Fibroblast of lung (primary cell): ENCODE measurements at places on chromosomes 12 and 14. TPM values are rescaled to one million over a fixed set of nuclear protein-coding genes. Genes with fewer than 3 reads are reported as not detected.

DNA sequence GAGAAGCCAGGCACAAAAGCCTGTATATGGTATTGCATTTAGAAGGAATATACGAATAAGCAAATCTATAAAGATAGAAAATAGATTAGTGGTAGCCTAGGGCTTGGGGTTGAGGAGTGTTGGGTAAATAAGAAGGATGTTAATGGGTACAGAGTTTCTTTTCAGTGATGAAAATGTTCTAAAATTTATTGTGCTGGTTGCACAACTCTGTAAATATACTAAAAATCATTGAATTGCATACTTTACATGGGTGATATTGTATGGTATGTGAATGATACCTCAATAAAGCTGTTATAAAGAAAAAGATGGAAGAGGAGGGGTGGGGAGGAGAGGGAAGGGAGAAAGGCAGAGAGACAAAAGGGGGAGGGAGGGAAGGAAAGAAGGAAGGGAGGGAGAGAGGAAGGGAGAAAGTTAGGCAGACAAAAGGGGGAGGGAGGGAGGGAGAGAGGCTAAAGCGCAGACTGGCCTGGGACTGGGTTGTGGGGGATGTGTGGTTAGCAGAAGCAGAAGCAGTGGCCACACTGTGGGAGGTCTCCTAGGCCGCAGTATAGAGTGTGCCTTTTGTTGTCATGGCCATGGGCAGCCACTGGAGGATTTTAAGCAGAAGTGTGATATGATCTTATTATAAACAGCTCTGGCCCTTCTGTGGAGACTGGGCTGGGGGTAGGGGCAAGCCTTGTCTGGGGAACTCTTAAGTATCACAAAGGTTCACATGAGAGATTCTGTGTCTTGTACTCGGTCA lies 73.6 kb upstream of the ELK3 start:
- DNase-seq: peak; percentile 26

GRCh38 chr14:58805605-58806409 lies 168.0 kb downstream of the DACT1 start:
- DNase-seq: peak; percentile 86

GRCh38 chr12:12745576-12746211 lies 28.5 kb downstream of the CDKN1B start:
- no peak for DNase-seq

SERPINA6 gene
- total RNA-seq: not detected in 2 replicates

GRCh38 chr12:92337128-92337527 lies 191.5 kb upstream of the BTG1 start:
- DNase-seq: no peak

GRCh38 chr12:92124689-92125029 lies 21.0 kb downstream of the BTG1 start:
- DNase-seq: no peak

- DNase-seq: peak; percentile 97
Measured at GRCh38 chr12:47277972-47278448, 198.3 kb upstream of the AMIGO2 start.
